ENCODE measurements at places on chromosomes 5 and 9.

GRCh38 chr5:22560147-22560546 is 293.0 kb downstream of the CDH12 start:
- DNase-seq = peak; percentile 12

DNA sequence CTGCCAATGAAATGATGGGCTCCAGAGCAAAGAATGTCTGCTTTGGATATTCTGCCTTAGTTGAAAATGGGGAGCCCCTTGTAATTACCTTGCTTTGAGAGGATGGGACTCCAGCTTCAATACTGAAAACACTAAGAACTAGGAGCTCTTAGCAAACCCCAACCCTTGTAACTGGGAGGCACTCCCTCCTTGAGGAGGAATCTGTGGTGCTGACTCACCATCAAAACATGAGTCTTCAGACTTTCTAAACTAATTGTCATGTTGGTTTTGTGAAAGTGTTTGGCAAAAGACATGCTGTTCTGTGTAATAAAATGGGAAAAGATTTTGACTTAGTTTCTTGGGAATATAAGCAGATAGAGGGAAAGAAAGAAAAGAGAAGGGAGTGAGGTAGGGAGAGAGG is 91.9 kb upstream of the PTPRD start:
- no peak for DNase-seq

DNA sequence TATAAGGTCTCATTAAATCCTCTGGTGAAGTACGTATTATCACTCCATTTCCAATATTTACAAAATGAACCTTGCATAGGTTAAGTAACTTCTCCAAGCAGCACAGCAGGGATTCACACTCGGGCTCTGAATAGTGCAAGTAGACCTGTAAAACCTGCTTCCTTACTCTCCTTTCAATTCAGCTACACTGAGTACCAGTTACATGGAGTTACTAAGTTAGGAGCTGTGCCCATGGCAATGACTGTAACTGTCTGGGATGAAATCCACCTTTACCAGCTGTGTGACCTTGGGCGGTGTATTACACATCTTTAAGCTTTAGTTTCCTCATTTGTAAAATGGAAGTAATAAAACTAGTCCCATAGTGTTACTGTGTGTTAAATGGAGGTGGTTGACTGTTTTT is 15.9 kb upstream of the MOB3B start:
- no peak for DNase-seq

DNA sequence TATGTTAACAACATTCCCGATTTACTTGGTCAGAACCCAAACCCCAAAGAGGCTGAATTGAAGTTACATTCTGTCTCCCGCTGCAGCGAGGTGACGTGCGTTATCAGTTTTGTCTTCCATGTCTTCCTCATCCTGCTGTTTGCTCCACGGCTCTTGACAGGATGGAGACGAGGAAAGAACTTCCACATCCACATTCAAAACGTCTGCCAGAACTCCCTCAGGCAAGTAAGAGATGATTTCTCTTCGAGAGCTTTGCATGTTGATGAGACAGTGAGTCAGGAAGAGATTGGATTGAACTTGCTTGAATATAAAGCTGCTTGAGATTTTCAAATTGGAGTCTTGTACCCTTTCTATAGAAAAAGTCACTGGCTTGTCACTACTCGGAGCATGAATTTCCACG is 242.6 kb downstream of the AUH start:
- no peak for DNase-seq

DNA sequence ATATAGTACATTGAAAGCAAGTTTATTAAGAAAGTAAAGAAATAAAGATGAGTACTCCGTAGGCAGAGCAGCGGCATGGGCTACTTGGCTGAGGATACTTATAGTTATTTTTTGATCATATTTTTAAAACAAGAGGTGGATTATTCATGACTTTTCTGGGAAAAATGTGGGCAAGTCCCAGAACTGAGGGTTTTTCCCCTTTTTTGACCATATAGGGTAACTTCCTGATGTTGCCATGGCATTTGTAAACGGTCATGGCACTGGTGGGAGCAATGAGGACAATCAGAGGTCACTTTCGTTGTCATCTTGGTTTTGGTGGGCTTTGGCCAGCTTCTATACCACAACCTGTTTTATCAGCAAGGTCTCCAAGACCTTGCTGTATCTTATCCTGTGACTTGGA is 5.2 kb upstream of the BASP1 start:
- no peak for DNase-seq

- DNase-seq = no peak
Observed at GRCh38 chr9:84481636-84482218, 141.2 kb upstream of the SLC28A3 start.
